ENCODE measurements at places on chromosomes 3 and 15.

- no peak for DNase-seq
Observed at GRCh38 chr3:133152056-133152455, 113.9 kb downstream of the TMEM108 start.

- no peak for DNase-seq
Observed at GRCh38 chr3:8987226-8987625, 24.0 kb upstream of the RAD18 start.

DNA sequence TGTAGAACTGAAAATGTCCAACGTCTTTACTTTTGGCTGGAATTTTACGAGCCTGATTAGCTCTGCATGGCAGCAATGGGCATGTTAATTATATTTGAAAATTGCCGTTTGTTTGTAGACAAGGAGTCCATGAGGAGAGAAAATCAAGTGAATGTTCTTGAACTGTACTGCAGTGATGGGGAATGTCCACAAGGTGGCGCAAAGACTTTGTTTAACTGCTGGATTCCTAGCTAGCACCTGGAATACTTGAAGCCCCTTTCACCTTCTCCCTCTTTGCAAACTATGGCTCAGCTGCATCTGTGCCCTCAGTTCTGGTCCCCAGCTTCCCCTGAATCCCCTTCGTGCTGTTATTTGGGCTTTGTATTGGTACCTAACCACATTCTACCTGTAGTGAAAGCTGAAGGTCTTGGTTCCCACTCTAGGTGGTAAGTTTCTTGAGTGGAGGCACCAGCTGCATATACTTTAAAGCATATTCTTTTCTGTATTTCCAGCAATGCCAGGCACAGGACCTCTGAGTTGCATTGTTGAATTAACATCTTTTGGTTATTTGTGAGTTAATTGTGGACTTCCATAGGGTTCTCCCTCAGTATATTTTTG is 25.3 kb downstream of the EXOG start:
- no peak for DNase-seq

GRCh38 chr3:69504232-69504631 is 118.3 kb upstream of the FRMD4B start:
- DNase-seq: no peak

DNA sequence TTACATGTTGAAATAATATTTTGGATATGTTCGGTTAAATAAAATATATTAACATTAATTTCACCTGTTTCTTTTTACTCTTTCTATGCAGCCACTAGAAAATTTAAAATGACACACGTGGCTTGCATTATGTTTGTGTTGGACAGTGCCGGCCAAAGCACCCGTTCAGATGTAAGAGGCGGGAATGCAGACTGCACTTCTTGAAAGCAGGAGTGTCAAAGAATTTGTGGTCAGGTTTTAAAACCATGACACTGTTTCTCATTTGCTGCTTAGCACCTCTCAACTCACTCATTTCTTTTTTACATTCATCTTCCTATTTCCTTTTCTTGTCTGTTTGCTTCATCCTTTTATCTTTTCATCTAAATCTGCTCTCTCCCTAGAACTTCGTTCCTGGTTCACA is 35.3 kb upstream of the MINAR1 start:
- no peak for DNase-seq

DNA sequence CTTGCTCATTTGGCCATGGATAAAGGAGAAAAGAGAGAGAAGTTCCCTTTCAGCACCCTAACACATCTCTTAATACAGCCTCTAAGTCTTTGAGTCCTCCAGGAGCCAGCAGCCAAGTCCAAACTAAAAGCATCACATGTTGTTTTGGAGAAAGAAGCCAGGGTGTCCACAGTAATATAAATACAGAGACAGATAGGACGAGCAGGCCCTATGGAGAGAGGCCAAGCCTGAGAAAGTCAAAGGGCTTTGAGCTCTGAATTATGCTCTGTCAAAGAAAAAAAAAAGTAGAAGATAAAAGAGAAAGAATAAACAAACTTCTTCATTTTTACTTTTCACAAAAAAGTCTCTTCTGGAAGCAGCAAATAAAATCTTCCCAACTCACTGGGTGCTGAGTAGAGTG is 92.4 kb upstream of the THBS1 start:
- DNase-seq: no peak

- DNase-seq: no peak
Observed at GRCh38 chr3:194598771-194599557, 34.3 kb downstream of the TMEM44 start.

GRCh38 chr3:48504051-48504946 is at the start of gene SHISA5:
Gene SHISA5 (minus strand): TSS chr3:48504174. CDS start chr3:48504094, 80 bp downstream.
- DNase-seq: peak; percentile 68

DNA sequence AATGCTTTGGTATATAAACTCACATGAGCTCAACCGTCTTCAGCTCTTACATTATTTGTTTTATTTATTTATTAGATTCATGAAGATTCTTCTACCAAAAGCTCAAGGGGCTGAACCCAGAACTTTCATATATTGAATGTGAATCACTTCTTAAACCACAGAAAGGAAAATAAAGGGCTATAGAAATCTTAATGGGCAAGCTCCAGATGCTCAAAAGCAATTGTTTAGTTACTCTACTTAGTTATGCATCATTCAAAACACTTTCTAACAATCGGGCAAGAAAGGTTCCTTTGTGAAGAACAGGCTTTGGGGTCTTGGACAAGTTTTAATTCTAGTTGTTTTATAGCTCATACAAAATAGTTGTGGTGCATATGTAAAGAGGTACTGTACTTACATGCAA is 380.2 kb downstream of the TIGIT start:
- no peak for DNase-seq

DNA sequence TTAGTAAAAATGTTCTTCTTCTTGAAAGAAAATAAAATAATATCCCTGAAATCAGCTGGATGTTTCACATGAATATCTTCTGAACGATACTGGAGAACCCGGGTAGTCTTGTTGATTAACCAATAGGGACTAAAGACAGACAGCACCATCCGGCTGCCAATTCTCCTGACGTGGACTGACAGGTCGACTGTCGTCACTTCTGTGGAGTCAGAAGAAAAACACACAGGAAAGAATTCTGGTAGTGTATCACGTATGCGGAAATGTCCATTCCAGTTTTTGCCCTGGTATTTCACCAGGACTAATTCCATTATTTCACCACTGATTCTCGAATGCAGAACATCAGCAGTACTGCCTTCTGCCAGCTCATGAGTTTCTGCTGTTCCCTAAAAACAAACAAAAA is 144.6 kb downstream of the VPS13C start:
- DNase-seq: no peak

DNA sequence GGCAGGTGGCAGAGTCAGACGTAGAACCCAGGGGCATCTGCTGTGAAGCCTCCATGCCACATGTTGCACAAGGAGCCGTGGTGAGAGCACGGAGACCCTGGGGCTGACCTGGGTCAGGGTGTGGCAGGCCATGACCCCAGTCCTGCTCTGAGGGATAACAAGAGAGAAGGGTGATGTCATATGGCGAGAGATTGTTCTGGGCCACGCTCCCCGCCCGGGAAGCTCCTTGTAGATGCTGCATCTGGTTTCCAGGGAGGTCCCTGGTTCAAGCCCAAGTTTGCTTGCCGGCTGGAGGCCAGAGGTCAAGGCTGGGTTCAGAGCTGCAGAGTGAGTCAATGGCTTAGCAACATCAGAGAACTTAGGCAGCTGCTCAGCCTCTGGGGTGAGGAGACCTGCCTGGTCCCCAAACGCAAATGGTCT is 17.3 kb downstream of the FGD5 start:
- no peak for DNase-seq

GRCh38 chr15:63082366-63082765 is 39.3 kb upstream of the LACTB start:
- no peak for DNase-seq

- no peak for DNase-seq
Observed at GRCh38 chr3:49775538-49775937, 10.8 kb downstream of the IP6K1 start.

GRCh38 chr3:174846055-174846454 is 13.1 kb upstream of the NAALADL2 start:
- no peak for DNase-seq

GRCh38 chr3:7025581-7026300 is 164.8 kb downstream of the GRM7 start:
- DNase-seq: no peak

GRCh38 chr15:59138243-59138642 is 33.3 kb downstream of the CCNB2 start:
- DNase-seq: peak; percentile 70

- DNase-seq: no peak
Observed at GRCh38 chr3:187360596-187360995, 7.6 kb upstream of the RTP4 start.

DNA sequence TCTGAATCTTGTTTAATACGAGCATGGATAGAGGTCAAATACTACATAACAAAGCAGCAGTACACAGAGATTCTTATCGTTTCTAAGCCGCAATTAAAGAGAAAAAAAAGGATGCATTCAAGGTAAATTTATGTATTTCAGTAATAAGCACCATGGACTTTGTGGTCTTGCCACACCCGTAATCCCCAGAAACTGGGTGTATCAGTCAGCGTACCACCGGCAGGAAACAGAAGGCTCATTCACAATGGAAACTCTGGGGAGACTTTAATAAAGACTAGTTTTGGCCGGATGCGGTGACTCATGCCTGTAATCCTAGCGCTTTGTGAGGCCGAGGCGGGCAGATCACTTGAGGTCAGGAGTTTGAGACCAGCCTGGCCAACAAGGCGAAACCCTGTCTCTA is 81.9 kb upstream of the ZNF280D start:
- DNase-seq: no peak

- no peak for DNase-seq
Observed at GRCh38 chr3:107990926-107991325, 99.9 kb downstream of the CD47 start.

DNA sequence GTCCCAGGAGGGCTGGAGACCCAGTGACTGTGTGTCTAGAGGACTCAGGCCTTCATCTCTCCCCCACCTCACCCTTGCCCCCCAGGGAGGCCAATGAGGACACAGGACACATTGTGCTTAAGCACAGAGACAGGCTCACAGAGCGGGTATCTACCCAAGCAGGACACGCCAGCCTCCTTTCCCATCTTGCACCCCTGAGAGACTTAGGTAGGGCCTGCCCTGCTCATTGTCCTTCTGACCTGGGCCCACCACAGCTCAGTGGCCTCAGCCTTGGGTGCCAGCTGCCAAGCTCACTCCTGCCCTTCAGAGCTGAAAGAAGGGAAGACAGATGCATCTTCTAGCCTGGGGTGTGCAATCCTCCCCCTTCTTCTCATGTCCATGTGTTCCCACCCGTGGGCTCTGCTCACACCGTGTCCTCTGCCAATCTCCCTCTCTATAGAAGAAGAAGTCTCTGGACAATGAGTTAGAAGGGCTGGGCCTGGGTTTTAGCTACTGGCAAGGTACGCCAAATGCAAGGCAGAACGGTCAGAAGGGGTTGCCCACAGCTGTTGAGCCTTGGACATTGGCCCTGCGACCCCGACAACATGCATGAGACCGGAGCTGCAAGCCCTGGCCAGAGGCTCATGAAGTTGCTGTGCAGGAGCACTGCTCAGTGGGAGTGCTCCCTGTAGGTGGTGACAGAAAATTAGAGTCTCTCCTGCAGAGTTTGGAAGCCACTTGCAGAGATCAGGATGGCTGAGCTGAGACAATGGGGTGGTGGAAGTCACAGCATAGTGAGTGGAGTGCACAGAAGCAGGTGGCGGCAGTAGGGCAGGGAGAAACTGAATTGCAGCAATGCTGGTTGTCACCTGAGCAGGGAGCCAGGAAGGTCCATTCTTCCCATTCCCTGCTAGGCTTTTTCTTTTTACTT is 32.8 kb downstream of the ACSBG1 start:
- DNase-seq: no peak

DNA sequence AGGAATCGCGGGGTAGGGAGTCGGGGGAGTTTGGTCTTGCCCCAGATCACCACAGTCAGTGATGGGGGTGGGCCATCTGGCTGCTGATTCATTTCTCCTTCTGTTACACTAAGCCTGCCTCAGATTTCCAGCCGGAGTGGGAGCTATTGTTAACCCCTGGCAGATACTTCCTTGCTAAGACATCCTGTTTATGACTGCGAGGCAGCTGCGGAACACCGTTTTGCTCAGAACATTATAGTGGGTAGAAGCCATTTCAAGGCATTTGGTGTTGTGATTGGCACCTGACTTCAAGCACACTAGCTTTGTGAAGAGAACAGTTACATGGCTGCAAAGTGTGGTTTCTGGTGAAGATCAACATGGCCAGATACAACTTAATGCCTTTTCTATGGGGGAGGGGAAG is 73.8 kb downstream of the FLNB start:
- no peak for DNase-seq

DNA sequence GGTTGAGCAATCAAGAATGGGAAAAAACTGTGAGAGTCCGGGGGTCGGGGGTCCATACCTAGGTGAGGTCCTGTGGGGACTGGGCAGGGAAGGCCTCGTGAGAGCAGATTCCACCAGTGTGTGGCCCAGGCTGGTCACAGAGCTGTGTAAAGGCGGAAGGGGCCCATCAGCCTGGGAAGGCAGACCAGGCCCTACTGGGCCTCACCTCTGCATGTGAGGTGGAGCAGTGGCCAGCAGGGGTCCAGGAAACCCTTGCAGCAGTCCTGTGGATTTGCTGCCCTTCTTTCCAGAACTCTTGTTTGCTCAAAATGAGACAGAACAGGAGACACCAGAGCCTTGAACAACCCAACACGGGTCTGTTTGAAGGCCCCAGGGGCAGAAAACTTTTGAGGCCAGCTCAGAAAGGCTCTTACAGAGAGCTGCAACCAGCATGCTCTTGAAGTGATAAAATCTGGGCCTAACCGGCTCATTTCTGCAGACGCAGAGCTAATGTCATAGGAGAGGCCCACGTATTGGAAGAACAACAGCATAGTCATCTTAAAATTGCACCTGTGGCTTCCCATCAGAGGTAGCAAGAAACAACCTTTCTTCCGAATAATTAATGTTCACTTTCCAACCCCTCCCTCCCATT is 30.3 kb upstream of the HHATL start:
- DNase-seq: no peak

DNA sequence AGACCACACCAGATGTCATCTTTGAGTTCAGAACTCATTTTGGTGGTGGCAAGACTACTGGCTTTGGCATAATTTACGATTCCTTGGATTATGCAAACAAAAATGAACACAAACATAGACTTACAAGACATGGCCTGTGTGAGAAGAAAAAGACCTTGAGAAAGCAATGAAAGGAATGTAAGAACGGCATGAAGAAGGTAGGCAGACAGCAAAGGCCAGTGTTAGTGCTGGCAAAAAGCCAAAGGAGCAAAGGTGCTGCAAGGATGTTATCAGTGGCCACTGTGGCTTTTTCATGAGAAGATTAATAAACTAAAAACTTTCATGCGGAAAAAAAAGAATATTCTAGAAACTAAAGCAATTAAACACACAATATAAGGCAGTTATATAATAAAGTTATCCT is 21.9 kb downstream of the AAGAB start:
- DNase-seq: no peak

DNA sequence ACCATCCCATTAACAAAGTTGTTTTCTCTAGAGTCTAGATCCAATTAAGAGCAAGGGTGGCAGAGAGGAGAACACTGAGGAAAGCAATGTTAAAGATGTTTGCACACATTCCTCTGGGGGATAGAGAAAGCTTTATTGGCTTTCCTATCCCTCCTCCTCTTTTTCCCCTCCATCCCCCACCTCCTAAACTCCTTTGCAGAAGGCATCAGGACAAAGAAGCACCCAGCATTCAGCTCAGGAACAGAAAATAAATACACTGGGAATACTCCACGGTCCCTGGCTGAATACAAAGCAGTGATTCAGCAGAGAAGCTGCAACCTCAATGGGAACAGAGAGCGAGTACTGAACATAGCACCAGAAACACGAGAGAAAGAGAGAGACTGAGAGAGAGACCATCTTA is 21.9 kb downstream of the LSAMP start:
- no peak for DNase-seq

Data from GM12891 (cell line).